ENCODE measurements at places on chromosomes 5 and 9.

- DNase-seq = no peak
These were observed 250.0 kb upstream of the SLC30A5 start for GRCh38 chr5:68843624-68844364.

DNA sequence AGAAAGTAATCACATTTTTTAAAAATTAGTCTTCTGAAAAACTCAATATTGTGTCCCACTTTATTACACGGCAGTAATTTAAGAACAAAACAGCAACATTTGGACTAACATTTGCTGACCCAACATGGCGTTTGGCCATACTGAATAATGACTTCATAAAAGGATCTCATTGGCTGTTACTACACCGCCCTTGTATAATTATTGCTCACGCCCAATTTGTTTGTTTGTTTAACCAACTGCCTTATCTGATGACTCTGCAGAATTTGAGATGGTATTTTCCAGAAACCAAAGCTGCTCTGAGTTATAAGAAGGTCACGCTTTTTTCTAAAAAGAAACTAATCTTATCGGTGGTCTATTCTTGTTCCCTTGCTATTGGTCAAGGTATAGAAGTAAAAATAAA lies 200.2 kb upstream of the TARS1 start:
- no peak for DNase-seq

DNA sequence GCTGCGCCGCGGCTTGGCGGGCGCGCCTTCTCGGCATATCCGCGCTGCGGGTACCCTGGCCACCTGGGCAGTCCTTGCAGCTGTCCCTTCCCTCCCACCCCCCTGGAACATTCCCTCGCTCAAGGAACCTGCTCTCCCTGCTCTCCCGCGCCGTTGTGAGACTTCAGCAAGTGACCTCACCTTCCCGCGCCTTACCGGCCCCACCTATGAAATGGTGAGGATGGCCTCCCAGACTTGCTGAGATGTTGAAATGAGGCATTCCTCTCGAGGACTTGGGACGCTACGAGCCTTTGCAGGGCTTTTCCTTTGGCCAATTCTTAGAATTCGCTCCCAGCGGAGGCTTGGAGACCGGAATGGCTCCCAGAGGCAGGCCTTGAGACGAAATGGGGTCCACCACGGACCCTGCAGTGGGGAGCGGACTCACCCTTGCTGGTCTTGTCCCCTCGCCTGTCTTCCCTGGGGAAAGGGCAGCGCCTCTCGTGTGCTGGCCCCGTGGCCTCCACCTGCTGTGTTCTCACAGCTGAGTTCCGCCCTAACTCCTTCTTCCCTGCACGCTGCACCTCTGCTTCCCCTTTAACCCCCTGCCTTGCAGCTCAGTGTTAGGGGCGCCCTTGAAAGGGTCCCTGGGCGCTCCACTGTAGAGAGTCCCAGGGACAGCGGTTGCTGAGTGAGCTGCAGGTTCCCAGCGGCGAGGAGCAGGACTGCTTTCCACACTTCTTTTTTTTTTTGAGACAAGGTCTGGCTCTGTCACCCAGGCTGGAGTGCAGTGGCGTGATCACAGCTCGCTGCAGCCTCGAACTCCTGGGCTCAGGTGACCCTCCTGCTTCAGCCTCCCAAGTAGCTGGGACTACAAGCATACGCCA lies 907 bp downstream of the HMCN2 start:
- no peak for DNase-seq

DNA sequence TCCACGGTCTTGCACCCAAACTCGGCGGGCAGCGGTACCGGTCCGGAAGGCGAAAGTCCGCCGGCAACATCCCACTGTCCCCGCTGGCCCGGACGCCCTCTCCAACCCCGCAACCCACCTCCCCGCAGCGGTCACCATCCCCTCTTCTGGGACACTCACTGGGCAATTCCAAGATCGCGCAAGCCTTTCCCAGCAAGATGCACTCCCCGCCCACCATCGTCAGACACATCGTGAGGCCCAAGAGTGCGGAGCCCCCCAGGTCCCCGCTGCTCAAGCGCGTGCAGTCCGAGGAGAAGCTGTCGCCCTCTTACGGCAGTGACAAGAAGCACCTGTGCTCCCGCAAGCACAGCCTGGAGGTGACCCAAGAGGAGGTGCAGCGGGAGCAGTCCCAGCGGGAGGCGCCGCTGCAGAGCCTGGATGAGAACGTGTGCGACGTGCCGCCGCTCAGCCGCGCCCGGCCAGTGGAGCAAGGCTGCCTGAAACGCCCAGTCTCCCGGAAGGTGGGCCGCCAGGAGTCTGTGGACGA lies 33.3 kb downstream of the CD180 start:
- DNase-seq = no peak

GRCh38 chr9:135156525-135157510 lies 69.3 kb downstream of the OLFM1 start:
- no peak for DNase-seq

Measured in stimulated activated CD4-positive, alpha-beta T cell treated with anti-CD3 and anti-CD28 coated beads, TNF-alpha, amount 100 ng/mL, for 4 hours (primary cell).